ENCODE measurements at places on chromosomes 16 and 17.
A peak's percentile ranks its signal among the peaks of the same experiment; 100 is the strongest.

- DNase-seq: no peak
Measured at GRCh38 chr17:43935926-43936261, 6.4 kb downstream of the PPY start.

DNA sequence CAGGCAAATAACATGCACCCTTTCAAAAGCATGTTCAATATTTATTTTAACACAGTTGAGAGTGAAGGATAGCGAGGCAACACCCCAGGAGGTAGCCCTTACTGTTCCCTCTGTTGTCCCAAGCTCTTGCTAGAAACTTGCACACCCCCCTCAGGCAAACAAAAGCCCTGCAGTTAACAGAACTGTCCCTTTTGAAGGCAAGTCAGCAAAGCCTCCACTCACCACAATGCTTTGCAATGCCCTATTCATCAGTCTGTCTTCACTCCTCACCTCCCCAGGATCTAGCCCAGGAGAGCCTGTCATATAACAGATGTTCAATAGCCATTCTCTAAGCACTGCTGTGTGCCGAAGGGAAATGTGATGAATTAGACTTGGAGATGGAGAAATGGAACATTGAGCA is 3.5 kb upstream of the CNEP1R1 start:
- DNase-seq: peak; percentile 33

DNA sequence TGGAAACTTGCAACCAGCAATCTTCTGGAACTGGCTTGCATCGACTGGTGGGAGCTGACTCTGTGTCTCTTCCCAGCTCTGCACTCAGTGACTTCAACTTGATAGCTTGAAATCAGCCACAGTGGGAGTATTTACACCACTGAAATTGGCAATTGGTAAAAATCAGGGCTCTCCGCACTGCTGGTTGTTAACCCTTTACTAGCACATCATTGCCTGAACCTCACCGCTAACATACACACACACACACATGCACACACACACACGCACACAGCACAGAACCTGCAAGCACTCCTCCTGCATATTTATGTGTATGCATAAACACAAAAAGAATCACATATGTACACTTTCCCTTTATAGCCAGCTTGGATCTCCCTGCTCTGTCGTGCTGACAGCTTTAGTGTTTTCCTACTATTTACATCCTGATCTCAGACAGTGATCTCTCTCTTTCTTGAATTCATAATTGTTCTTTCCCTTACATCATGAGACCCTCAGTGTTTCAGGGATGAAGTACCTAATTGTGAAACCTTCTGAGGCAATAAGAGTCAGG is 7.9 kb upstream of the TMIGD1 start:
- no peak for DNase-seq

DNA sequence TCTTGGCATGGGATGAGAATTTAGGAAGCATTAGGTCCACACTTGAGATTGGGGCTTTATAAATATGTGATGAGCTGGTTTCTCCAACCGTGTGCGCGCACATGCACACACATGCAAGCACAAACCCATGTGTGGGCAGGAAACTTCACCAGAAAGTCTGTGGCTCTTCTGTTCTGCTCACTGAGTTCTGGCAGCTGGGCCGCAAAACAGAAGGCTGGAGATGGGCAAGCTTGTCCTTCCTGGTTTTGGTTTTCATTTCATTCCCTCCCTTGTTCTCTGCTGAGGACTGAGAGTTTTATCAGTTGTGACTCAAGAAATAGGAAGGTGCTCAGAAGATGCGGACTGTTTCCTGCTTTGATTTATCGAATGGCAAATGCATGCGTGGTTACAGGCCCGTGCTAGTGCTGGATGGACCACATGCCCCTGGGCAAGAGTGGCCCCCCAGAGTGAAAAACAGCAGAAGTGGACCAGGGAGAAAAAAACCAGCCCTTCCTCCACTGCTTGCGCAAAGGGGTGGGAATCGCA is 14.1 kb downstream of the MAP3K14 start:
- no peak for DNase-seq

DNA sequence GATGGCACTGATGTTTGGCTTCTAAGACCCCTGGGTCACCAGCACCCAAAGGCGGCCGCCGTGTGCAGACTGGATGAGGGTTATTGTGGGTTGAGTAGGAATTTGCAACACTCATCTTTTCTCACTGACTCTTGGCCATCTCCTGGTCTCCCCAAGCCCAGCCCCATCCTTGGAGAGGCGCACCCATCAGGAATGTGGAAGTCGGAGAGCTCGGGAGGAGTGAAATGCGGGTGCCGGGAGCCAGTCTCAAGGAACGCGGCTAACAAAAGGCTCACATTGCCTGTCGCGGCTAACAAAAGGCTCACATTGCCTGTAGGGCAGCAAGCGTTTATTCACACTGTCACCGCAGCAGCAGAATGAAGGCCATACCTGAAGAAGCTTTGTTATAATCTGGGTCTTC is 248.6 kb downstream of the FOXL1 start:
- no peak for DNase-seq

DNA sequence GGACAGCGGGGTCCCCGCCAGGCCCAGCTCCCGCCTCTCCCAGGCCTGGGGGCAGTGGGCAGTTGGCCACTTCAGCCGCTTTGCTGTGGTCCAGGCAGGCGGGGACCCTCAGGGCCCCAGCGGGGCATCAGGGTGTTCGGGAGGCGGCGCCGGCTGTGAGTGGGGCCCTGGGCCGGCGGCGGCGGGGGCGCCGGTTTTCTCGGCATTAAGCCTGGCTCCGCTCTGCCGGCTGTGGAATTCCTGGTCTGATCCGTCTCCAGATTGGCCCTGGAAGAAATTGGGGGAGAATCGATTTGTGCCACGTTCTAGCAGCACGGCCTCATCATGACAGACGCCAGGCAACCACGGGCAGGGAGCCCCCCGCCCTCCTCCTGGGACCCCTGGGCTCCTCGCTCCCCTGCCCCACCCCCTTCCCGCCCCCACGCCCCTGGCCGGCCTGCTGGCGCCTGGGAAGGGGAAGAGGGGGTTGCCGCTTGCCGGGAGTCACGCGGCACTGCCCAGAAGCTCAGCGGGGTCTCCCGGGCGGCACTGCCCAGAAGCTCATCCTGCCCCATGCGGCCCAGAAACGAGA is 28.6 kb upstream of the SSTR5 start:
- DNase-seq: no peak

DNA sequence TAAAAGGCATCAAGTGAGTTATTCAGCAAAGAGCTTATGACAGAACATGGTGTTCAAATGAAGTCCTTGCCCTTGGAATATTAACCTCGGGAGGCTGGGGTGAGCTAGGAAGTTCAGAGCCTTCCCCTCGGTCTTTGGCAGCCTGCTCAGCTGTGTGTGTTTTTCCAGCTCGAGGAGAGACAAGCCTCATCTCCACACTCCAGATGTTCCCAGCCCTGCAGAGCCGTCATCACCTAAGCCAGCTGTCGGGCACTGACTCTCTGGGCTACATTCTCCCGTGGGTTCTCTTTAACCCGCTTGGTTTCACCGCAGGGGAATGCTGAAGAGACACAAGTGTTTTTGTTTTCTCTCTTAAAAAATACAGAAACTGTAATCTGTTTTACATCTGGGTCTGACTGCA is 47.1 kb downstream of the IRX3 start:
- DNase-seq: no peak

GRCh38 chr17:68290268-68290954 is 516 bp downstream of the SLC16A6 start:
- DNase-seq: peak; percentile 20

DNA sequence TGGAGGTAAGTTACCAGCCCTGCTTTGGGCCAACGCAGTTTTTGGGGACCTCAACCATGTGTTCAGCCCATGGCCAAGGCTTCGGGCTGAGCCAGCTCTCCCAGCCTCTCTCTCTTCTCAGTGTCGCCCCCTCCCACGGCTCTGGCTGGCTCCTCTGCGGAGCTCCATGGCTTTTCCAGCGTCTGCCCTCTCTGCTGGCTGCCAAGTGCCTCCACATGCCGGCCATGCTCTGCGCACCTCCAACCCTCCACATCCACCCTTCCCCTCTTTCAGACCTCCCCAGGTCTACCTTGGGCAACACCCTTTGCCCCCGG is 23.2 kb downstream of the COTL1 start:
- DNase-seq: no peak

GRCh38 chr17:15038656-15039055 is 226.5 kb downstream of the PMP22 start:
- no peak for DNase-seq

DNA sequence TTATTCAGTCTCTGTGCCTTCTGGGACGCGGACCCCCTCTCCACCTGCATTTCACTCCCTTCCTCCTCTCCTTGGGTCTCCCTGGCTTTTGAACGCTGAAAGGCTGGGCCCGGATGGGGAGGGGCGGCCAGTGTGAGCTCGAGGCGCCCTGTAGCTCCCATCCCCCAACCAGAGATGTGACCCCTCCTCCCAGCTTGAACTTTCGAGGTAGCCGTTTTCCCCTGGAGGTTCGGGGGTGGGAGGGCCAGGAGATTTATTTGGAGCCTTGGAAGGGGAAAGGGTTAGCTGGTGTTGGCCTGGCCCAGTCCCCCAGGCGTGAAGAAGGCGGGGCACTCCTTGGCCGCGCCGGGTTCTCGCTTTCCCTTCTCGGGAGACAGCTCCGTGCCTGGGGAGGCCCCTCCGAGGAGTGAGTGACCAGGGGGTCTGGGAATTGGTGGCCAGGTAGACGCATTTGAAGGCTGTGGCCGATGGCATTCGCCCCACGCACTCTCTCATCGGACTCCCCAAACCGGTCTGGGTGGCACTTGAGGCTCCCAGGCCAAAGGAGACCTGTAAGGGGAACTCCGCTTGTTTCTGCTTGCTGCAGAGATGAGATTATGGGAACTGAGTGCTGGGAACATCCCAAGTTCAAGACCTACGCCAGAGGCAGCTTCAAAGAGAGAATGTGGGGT is 942 bp downstream of the LDAF1 start:
- DNase-seq: no peak

DNA sequence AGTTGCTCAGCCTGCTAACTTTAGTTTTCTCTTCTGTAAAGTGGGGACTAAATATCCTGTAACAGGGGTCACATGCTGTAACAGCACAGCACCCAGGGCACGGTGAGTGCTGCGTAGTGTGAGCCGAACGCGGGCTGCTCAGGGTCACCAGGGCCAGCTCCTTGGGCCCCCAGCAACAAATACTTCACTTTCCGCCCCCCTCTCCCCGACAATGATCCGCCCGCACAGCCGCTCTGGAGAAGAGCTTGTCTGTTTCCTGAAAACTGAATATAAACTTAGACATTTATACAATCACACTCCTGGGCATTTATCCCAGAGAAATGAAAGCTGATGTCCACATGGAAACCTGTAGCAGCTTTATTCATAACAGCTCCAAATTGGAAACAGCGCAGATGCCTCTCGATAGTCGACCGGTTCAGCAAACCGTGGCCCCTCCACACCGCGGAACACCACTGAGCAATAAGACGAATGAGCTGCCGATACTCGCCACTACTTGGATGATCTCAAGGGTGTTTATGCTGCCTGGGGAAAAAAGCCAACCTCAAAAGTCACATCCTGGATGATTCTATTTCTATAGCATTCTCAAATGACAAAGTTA is 267.2 kb downstream of the PARN start:
- DNase-seq: no peak

DNA sequence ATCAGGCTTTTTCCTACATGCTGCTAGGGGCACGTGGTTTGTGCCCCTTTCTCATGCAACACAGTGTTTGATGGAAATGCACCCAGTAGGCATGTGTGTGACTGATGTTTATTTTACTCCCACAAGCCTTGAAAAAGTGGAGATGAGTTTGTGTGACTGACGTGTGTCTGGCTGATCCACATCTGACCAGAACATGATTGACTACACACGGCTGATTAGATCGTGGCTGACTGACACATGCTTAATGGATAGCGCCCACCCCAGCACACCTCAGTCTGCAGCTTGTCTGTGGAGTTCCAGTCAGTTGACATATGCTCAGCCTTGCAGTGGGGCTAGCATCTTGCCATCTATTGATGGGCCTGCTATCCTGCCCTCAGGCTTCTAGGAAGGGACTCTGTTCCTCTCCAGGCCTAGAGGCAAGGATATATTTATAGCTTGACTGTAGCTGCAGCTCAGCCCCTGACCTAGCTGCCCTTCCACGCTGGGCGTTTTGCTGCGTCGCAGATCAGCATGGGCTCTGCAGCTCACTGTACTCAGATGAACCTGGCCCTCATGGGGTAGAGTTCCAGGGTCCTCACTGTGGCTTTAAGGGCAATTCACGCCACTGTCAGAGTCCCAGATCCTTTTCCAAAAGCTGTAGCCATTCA is 112.3 kb downstream of the HS3ST2 start:
- no peak for DNase-seq

- no peak for DNase-seq
Measured at GRCh38 chr16:84643674-84644073, 4.6 kb upstream of the KLHL36 start.
